ENCODE measurements at places on chromosomes 11 and 22.

GRCh38 chr22:49418943-49419342 is 408.7 kb downstream of the BRD1 start:
- no peak for DNase-seq

DNA sequence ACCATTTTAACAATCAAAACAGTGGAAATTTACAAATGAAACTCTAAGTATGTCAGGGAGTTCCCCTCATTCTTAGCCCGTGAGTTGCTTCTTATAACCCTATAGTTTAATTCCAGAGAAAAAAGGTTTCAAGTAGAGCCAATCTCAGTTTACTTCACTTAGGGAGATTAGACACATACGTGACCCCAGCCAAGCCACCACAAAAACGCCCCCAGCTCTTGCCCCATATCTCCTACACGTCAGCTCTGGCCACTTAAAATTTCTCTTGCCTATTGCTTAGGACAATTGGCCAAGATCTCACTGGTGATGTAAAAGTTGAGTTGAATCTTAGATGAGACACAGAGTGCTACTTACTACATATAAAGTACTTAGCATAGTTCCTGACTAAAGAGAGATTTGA is 166.4 kb downstream of the ETS1 start:
- DNase-seq, result no peak

DNA sequence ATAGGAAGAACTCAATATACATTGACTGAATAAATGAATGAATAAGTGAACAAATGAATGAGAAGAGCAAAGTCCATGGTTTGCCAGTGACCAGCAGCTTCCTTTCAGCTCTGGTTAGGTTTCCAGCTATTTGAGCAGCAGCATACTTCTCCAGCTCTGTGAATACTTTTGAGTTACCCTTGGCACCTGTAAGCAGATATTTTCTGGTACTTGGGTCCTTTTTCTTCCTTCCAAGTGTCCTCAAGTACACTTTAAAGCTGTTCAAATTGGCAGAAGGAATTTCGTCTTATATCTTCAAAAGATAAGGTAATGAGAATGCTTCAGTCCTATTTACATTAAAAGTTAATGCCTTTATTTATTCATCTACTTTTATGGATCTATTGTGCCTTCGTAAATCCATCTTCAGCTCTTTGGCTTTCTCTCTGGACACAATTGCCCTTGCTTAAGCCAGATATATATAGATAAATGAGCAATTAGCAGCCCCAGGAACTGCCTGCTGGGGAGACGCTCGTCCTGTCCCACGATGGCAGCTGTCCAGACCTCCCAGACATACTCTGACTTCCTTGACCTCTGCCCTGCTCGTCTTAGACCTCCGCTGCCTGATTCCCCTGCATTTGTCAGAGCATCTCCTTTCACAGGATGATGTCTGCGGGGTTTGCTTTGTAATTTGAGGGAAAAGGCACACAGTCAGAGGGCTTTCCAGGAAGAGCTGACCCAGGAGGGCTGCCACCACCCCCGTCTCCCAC is 926.3 kb downstream of the OPCML start:
- DNase-seq, result no peak

GRCh38 chr11:18703001-18703763 is 4.6 kb downstream of the TMEM86A start:
- no peak for DNase-seq

GRCh38 chr11:130465263-130465662 is 16.8 kb downstream of the ADAMTS15 start:
- no peak for DNase-seq

- no peak for DNase-seq
These were observed 11.8 kb upstream of the PRODH start for GRCh38 chr22:18947905-18948304.

DNA sequence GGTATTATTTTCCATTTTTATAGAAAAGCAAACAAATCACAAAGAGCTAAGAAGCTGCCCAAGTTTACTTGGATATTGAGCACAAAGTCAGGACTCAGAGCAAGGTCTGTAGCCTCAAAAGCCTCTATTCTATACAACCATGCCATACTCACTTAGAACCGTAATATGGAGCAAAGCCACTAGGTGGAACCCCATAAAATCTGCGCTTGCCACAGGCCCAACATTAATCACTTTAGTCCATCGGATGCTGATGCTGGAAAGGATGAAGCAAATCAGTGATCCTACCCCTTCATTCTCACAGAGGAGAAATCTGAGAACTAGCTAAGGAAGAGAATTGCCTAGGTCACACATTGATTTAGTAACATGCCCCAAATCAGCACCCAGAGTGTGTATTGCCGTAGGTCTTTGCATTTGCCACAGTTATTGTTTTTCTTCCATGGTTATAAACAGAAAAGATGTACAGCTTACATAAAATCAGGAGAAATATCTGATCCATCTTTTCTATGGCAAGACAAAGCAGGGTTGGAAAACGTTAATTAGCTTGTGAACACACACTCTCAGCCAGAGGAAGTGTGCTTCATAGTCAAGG is 56.7 kb upstream of the RAB38 start:
- peak; percentile 43 for DNase-seq

- DNase-seq, result no peak
These were observed 17.4 kb upstream of the ZC3H12C start for GRCh38 chr11:110075847-110076208.

DNA sequence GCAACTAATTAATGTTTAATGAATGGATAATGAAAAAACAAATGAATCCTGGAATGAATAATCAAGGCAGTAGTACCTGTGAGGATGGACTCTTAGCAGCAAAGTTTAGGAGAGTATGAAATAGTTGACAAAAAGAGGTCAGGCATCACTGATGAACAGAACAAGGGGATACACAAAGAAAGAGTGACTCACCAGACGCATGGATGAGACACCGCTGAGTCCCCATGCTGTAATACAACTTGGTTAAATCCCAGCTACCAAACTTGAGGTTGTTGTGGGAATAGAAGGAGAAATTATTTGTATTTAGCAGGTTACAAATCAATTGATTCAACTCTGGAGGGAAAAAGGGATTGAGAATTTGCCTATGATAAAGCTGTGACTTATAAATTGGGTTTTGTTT is 976.9 kb upstream of the TENM4 start:
- no peak for DNase-seq

DNA sequence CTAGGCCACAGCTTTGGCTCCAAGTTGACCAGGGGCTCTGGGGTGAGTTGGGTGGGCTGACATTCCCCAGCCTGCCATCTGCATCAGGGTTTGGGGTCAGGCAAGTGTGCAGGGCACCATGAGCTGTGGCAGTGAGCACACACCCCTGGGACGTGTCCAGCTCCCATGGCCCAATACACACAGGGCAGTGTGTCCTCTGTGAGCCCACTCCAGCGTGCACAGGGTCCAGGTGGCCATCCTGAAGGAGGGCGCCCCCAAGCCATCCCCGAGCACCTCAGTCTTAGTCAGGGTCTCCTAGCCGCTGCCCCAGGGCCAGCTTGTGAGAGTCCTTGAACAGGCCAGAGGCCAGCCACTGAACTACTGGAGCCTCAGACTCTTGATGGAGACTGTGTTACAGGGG is 1.2 kb upstream of the FGF3 start:
- DNase-seq, result no peak

- DNase-seq, result peak; percentile 14
These were observed 70.4 kb downstream of the MYO7A start for GRCh38 chr11:77198440-77198849.

DNA sequence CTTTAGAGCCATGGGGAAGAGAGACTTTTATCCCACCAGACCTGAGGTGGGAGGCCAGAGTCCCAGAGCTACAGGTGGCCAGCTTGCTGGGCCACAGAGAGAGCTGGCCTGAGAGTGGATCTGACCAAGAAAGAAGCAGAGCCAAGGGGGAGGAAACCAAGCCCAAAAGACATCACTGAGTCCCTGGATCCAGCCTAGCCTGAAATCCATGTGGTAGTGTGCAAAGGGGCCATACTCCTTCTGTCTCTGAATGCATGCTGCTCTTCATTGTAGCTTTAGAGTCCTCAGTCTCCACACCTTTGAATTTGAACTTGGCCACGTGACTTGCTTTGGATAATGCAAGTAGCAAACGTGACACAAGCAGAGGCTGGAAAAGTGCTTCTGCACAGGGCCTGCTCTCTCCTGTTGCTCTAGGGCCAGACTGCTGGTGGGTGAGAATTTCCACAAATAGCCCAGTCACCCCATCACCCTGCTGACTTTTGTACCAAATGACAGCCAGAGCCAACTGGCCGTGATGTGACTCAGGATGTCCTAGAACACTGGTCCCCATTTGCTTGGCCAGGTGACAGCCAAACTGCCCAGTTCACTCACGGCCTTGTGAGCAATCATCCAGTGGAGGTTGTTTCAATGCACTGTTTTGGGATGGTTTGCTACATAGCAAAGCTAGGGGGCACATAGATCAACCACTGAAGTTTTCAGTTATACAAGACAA is 93.6 kb downstream of the DHCR7 start:
- no peak for DNase-seq

GRCh38 chr11:81888391-81888790 is 845.3 kb downstream of the FAM181B start:
- DNase-seq, result no peak

GRCh38 chr11:118211006-118211405 is 13.8 kb downstream of the JAML start:
- DNase-seq, result no peak

- DNase-seq, result no peak
These were observed 255.9 kb downstream of the C11orf87 start for GRCh38 chr11:109677876-109678275.

- peak; percentile 11 for DNase-seq
These were observed 15.0 kb upstream of the TRIM44 start for GRCh38 chr11:35647421-35648093.

DNA sequence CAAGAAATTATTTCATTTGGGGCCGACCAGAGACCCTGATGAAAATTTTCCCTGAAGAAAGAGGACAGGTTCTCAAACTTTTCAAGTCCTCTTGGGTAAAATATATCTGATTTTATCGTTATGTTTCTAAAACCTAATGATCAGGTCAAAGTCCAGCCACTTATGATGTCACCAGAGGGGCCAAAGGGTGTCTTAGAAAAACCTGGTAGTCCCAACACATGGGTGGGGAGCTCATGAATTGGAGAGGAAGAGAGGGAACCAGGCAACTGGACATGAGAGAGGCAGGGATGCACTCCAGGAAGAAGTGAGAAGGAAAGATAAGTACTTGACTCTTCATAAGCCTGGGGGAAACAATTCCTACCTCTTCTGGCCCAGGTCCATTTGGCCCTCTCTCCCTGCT is 9.2 kb downstream of the SLC5A1 start:
- no peak for DNase-seq

DNA sequence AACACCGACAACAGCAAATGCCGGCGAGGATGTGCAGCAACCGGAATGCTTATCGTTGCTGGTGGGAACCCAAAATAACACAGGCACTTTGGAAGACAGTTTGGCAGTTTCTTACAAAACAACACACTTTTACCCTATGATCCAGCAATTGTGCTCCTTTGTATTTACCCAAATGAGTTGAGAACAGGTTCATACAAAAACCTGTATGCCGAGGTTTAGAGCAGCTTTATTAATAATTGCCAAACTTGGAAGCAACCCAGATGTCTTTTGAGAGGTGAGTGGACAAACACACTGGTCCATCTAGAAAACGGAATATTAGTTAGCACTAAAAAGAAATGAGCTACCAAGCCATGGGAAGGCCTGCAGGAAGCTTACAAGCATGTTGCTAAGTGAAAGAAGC is 118.9 kb downstream of the CTTN start:
- DNase-seq, result no peak

DNA sequence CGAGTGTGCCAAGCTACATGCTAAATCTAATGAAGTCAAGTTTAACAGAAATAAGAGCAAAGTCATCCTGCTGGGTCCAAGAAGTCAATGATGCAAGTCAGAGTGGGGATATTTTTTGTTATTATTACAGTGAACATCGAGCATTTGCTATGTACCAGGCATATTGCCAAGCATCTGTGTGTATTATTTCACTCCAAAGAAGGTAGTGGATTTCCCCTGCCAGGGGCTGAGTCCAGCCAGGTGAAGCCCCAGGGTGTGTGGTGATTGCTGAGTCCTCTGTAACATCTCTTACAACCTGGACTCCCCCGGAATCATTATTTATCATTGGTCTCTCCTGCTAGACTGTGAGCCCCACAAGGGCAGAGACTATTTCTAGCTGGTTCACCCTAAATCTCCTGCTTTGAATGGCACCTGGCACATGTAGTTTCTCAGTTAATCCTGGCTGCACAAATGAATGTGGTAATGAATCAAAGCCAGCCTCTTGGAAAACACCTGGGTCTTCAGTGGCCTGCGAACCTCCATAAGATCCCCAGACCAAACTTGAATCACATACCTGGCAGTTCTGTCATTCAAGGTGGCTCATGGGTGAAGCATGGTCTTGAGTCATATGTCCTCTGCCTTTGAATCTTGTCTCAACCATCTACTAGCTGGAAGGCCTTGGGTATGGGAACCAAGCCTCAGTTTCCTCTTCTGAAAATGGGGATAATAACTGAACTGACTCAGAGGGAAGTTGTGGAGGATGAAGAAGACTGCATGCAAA is 549.2 kb downstream of the MIAT start:
- DNase-seq, result no peak

DNA sequence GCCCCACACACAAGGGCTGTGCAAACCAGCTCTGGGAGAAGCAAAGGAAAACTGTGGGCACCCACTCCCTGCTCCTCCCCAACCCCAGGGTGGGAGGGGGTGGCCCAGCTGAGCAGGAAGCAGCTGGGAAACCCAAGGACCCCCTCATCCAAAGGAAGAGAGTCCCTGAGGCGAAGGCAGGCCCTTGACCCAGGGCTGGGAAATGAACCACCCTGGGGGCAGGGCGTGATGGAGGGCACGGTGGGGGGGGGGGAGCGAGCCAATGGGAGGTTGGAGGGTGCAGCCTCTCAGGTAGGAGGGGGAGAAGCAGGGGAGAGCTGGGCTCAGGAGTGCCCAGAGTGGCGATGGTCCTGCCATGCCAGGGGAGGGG is 16.8 kb downstream of the SCN4B start:
- DNase-seq, result no peak

DNA sequence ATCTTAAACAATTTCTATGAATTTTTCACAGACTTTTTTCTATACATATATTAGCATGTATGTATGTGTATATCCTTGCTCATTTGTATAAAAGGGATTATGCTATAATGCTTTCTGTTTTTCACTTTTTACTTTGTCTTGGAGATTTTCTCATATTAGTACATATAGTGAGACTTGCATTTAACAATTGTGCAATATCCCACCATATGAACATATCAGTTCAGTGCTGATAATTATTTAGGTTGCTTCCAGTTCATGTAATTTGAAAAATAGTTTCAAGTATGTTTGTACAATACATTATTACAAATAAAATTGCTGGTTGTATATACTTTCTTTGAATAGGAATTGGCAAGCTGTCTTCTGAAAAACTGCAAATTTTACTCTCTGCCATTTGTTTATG is 37.9 kb downstream of the HEPHL1 start:
- DNase-seq, result no peak
